ENCODE measurements at places on chromosomes 2 and 18. TPM values are rescaled to one million over a fixed set of nuclear protein-coding genes. Genes with fewer than 3 reads are reported as not detected.
A peak's percentile ranks its signal among the peaks of the same experiment; 100 is the strongest.

DNA sequence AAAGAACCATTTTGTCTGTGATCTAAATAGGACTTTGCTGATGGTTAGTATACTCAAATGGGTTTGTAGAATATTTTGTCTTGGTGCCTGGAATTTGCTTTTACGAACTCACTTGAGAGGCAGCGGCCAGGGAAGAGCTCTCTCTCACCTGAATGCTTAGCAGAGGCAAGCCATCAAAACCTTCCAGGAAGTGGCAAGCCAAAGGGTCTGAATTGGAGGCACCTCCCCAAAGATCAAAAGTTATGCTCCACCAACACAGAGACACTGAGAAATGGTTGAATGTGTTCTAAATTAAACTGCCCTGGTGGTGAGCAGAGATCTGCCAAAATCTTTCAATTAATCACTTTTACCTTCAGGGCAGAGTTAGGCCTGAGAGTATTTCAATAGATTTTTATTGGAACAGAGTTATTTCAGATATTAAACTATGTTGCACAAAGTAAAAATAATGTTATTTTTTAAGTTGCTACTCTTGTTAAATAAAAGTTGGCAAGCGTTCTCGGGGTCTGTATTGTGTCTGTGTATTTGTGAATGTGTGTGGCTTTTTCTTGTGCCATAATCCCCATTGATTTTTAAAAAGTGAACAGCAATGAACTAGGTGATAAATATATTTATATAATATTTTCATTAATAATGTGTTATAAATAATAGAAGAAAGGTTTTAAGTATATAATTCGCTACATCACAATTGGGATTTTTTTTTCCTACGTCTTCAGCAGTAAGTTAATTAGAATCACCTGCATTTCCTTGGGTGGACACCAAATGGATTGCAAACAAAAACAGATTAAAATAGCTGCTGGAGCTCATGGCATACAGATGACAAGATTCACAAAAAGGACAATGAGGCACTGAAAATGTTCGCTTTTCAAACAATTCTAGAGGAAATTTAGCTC, 416.1 kb downstream of the ARHGAP15 start:
- no peak for DNase-seq

GRCh38 chr2:108968619-108969018, 20.4 kb downstream of the EDAR start:
- DNase-seq: peak; percentile 13

DNA sequence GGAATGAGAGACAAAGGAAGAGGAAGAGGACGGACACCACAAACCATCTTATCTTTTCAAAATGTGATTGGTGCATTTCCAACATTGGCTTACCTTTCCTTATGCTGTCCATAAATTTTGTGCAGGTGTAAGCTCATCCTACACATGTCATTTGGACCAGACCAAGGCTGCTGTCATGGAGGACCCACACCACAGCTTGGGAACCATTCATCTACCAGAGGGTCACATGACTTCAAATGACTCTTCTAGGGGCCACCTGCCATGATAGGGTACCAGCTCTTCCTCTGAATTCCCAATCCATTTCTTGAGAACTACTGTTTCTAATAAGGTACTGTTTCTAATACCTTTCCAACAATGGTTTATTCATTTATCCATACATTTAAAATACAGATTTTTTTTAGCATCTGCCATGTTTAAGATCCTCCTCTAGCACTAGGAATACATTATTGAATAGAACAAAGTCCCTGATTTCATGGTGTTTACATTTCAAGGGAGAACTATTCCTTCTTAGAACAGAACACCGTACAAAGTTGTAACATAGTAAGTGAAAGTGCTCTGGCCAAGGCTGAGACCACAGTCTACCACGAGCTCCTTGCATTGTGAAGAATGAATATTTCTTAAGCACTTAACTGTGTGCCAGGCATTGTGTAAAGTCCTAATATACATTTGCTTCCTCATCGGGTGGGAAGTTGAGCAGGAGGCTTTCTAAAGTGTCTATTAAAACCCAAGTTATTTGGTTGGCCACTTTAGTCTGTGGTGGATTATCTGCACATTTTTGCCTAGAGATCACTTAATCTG, 246.1 kb upstream of the FN1 start:
- no peak for DNase-seq

Gene NEMP2
- total RNA-seq: 11.7 TPM

GRCh38 chr18:57859314-57859713, 56.2 kb upstream of the ATP8B1 start:
- peak; percentile 30 for DNase-seq

DNA sequence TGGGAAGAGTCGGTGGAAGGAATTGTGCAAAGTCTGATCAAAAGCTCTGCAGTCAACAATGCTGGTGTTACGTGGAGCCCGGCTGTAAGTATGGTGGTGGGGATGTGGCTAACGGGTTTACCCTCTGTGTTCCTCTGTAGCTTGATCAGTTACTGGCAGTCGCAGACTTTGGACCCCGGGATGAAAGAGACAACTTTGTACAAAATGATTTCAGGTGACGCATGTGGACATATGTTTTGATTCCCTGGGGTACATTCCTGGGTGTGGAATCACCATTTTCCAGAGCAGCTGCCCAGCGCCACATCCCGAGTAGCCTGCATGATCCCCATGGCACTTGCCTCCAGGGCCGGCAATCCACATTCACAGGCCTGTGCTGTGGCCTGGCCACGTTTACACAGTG, 9.8 kb downstream of the RBFA start:
- DNase-seq: no peak

Gene CYP27A1
- 20.5 TPM for total RNA-seq

DNA sequence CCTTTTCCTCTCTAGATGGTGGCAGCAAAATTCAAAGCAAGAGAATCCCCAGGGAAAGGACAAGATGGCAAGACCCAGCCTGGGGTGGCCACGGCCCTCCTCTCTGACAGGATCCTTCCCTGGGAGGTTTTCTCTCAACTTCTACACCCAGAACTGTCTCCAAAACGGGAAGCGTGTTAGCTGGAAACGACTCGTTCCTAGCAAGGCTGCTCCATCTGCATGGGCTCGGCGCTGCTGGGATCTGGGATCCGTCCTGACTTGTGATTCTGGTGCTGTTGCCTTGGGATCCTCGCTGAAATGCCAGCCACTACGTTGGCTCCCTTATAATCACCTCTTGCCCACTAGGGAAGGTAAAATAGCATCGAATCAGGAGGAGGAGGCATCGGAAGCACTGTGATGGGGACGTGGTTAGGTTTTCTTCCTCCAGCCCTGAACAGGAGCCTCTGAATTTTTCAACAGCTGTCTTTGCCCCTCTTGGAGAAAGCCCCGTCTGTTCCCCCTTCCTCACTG, 514.8 kb upstream of the MYT1L start:
- DNase-seq: no peak

GRCh38 chr2:210899131-210899530, 342.7 kb downstream of the CPS1 start:
- DNase-seq: no peak

DNA sequence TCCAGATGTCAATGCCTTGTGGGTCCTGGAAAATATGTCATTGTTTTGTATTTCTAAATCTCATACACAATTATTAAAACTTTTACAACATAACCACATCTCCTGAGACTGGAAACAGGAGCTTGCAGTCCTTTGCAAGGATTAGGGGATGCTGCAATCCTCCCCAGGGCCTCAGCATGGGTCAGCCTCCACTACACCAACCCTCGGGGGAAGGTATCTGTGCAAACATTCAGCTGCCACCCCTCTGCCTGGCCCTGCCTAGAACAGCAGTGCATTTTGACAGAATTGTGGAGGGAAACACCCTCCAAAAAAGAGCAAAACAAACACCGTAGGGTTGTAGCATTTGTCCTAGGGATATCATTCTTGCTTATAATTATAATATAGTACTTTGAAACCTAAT, 4.2 kb upstream of the UPP2 start:
- no peak for DNase-seq

DNA sequence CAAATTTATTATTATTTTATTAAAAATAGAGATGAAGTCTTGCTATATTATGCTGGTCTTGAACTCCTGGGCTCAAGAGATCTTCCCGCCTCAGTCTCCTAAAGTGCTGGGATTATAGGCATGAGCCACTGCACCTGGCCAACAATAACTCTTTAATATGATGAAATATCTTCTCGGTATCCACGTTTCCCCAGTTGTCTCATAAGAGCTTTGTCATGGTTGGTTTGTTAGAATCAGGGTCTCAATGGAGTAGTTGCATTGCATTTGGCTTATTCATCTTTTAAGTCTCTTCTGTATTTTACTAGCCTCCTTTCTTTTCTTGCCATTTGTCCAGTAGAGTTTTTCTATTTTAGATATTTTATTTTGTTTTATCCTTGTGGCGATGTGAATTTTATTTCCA, 32.7 kb upstream of the DLX2 start:
- no peak for DNase-seq

- DNase-seq: no peak
Measured at GRCh38 chr2:98910349-98911125, 25.5 kb downstream of the CRACDL start.

GRCh38 chr2:154133823-154134222, 262.1 kb downstream of the GALNT13 start:
- DNase-seq: peak; percentile 13

- DNase-seq: no peak
Measured at GRCh38 chr2:119486196-119486827, 38.0 kb downstream of the SCTR start.

DNA sequence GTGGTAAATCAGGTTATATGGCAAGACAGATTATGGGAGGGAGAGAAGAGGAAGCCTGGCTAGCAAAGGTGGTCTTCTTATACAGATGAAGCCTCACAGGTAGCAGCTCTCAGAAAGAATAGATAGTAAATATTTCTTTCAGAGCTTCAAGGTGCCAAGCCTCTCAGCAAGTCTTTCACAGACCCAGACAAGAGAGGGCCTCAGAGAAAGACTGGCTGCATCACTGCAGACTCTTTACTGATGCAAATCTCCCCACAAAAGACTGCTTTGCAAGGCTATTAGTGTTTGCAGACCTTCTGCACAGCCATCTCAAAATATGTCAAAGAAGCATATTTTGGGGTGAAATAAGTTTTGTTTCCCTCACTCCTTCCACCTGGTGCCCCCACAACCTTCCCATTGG, 372.4 kb upstream of the RND3 start:
- no peak for DNase-seq

GRCh38 chr18:75462178-75462832, 34.8 kb upstream of the SMIM21 start:
- DNase-seq: no peak

Gene RALB
- 88.4 TPM for total RNA-seq

DNA sequence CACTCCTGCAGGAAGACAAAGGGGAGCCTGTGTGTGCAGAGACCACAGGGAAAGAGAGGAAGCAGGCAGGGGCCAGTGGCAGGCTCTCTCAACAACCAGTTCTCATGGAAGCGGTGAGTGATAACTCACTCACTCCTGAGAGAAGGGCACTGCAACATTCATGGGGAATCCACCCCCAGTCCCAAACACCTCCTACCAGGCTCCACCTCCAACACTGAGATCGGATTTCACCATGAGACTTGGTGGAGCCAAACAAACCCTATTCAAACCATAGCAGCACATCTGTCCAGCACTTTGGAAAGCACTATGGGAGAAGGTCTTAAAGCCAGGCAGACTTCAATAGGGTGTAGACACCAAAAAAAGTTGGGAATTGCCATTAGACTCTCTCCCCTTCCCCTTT, 345.7 kb upstream of the SPRED2 start:
- peak; percentile 3 for DNase-seq

- peak; percentile 70 for DNase-seq
Measured at GRCh38 chr2:38185012-38185491, 109.1 kb upstream of the CYP1B1 start.

DNA sequence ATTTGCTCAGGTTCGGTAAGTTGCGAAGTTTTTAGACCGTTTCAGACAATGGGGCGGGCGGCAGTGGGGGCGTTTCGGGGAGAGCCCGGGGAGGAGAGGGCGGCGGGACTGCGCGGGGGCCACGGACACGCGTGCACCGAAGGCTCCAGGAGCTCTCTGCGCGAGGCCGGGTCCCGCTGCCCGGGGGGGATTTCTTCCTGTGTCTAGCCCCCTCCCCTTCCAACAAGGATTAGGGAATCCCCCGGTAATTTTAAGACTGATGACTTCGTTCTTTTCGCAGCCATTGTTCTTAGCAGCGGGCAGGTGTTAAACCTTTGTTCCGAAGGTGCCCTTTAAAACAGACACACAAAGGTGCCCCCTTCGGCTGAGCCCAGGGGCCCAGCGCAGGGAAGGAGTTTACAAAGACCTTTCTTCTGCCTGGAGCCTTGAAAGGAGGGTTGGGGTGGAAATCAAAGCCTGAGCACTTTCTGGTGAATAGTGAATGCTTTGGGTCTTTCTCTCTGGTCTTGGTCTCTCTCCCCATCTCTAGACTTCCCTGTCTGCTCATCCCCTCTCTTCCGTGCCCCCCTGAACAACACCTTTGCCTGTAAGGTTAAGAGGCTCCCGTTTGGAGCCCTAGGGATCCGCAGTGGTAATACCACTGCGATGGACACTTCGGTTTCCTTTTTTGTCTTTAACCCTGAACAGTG, 2.1 kb downstream of the TRIB2 start:
- no peak for DNase-seq

GRCh38 chr18:75223687-75224347, 13.2 kb downstream of the TSHZ1 start:
- DNase-seq: peak; percentile 58

GRCh38 chr18:68969027-68969426, 171.1 kb downstream of the CCDC102B start:
- no peak for DNase-seq

- peak; percentile 32 for DNase-seq
Measured at GRCh38 chr18:74115046-74115445, 32.6 kb downstream of the FBXO15 start.

DNA sequence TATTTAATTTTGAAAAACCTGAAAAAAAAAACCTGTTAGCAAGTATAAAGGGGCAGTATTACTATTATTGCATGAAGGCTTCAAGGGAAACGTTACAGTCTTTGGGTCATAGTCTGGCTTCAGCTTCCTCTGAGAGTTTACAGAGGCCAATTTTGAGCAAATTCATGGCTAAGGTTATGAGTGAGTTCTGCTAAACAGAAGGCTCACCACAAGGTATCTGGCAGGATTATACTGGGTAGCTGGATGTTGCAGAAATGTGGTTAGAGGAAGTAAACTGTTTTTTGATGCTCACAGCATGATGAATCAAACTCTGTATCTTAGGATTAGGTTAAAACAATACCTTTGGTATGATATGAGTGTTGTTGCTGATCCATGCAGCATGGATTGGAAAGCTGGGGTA, 9.3 kb downstream of the MRPL19 start:
- DNase-seq: no peak

- no peak for DNase-seq
Measured at GRCh38 chr2:95312543-95313201, 15.5 kb downstream of the KCNIP3 start.

Gene SKA1
- 36.4 TPM for total RNA-seq

DNA sequence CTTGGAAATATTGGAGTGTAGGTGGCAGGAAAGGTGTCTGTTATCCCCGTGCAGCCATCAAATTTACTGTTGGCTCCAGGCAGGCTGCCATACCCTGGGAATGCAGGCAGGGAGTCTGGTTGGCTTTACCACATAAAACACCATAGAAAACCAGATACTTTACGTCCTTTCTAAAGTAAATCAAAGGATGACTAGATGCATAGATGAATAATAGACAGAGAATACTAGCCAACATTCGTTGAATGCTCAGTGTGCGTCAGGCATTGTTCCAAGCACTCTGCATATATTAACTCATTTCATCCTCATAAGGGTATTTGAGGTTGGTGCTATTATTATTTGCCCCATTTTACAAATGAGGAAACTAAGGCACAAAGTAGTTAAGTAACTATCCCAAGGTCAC, 65.2 kb downstream of the VSNL1 start:
- DNase-seq: no peak
